Foreskin keratinocyte (primary cell): ENCODE measurements at places on chromosomes 4 and X.

DNA sequence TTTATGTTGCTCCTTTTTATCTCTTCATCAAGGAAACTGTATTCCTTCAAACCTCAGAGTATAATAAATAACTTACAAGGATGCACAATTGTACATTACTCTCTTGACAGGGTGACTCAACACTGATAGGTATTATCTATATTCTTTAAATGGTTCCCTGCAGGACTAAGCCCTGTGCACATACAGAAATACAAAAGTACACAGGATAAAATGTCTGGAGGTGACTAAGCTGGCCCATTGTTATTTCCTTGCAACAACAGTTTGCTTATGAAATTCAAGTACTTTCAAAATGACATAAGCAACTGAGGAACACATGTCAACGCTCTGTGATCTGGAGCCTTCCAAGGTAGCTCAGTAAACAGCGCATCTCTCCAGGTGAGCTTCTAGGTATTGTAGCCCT lies 83.8 kb upstream of the RPL34 start:
- peak; percentile 20 for DNase-seq

GRCh38 chr4:25884031-25884782 lies 21.4 kb upstream of the SEL1L3 start:
- DNase-seq = peak; percentile 51

DNA sequence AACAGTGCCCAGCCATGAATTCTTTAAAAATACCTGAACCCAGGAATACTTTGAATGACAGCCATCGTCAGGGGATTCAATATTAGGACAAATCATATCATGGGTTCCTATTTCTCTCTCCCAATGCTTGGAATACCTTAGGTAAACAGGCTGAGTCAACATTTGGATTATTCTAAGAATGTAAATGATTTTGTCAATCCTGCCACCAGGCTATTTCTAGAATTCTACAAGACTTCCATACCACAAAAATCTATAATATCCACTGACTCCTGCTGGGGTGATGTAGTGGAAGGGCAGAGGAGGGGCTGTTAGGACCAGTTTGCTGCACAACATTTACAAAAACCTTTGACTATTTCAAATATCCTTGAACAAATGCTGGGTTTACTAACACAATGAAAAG lies 65.2 kb downstream of the IGFBP7 start:
- DNase-seq = no peak

DNA sequence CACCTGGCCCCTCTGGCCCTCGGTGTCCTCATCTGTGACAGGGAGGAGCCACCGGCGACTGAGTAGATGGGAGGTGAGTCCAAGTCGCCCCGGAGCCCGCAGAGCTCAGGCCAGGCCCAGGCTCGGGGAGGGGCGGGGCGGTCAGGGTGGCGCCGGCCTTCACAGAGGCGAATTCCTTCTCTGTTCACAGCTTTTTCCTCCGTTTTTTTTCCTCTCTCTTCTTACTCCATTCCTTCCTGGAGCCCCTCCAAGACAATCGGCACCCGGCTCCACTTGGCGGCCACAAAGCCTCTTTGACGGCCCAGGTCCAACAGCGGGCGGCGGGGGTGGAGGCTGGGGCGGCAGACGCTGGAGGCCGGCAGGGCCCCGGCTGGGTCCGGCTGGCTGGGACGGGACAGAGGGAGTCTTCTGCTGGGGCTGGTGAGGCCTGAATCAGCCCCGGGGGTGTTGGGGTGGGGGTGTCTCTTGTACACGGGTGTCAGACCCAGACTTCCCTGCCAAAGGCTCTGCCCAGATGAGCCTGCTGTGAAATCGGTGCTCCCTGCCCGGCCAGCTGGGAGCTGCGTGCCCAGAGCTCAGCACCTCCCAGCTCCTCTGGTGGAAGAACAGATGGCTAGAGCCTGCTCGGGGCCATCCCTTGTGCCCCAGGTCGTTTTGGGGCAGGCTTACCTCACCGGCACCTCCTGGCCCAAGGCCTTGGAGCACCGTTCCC lies 22.6 kb downstream of the FGFRL1 start:
- no peak for DNase-seq

DNA sequence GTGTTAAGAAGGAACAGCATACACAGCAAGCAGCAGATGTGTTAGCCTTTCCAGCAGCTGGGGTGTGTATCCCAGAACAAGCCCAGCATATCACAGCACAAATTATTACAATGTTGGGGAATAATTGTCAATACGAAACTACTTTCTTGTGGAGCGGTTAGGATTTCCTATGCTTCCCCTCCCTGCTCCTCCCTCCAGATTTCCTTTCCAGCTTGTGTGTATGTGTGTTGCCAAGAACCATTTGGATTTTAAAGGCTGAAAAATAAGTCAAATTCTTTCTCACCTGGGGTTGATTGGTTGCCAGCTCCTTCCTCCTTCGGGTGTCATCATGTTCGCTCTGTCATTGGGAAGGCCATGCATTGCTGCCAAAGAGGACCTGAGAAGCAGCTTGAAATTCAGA lies 178.2 kb upstream of the FRMPD4 start:
- no peak for DNase-seq

DNA sequence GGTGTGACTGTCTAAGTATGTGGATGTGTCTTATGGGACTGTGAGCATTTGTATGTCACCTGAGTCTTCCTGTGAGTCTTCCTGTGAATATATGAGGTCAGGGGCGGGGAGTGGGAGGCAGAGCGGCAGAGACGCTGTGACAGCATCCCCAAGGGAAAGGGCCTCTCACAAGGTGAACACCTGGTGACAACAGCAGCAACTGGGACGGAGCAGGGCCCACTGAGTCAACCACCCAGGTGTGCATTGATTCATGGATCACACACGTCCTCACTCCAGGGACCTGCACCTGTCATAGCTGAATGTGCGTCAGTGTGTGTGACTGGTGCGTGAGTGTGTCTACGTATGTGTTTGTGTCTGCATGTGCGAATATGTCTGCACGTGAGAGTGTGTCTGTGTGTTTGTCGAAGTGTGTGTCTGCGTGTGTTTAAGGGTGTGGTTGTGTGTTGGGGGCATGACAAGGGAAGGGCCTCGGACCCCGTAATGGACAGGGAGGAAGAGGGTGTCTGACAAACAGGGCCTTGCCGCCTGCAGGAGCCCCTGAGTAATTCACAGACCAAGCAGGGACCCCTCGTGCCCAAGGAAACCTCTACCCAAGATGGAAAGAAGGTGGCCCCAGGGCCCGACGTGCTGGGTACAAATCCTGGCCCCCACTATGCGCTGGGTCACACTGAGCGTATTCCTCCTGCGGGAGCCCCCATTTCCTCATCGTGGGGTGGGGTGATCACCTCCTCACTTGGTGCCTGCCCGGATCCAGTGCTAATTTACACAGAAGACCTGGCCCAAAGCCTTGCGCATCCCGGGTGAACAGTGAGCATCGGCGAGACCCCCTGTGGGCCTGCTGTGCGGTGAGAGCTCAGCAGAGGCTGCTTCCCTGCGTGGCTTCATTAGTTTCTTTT lies 76.7 kb downstream of the ABLIM2 start:
- DNase-seq = no peak

- no peak for DNase-seq
Measured at GRCh38 chr4:122679946-122680345, 52.6 kb upstream of the BBS12 start.

GRCh38 chrX:110032534-110033147 lies 29.7 kb downstream of the TMEM164 start:
- no peak for DNase-seq

DNA sequence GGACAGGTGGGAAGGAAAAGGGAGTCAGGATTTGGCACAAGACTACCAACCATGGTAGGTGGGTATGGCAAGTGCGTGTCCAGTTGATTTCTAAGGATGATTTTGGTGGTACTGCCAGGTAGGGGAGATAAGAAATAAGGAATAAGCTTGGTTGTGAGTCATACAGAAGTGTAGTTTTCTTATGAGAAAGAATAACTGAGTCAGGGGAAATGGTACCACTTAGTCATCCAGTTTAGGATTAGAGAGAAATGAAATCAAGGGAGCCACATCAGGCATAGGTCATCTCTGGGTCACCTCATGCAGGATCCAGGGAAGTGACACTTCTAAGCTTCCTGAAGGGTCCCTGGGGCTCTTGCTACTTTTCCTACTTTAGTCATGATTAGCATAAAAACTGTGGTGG lies 107.1 kb upstream of the C1GALT1C1 start:
- DNase-seq = peak; percentile 39

- DNase-seq = peak; percentile 89
Measured at GRCh38 chr4:7964890-7965662, 25.4 kb upstream of the AFAP1 start.

- DNase-seq = no peak
Measured at GRCh38 chrX:150362599-150363481, at the start of gene MAMLD1. TSS of gene MAMLD1 (plus strand) at chrX:150363317. CDS start at chrX:150445517, 82,200 bp downstream.

- no peak for DNase-seq
Measured at GRCh38 chrX:17323397-17323796, 51.6 kb upstream of the NHS start.

GRCh38 chrX:39504850-39505259 lies 592.9 kb downstream of the BCOR start:
- no peak for DNase-seq

- DNase-seq = no peak
Measured at GRCh38 chr4:43224559-43224958, 332.0 kb downstream of the GRXCR1 start.

DNA sequence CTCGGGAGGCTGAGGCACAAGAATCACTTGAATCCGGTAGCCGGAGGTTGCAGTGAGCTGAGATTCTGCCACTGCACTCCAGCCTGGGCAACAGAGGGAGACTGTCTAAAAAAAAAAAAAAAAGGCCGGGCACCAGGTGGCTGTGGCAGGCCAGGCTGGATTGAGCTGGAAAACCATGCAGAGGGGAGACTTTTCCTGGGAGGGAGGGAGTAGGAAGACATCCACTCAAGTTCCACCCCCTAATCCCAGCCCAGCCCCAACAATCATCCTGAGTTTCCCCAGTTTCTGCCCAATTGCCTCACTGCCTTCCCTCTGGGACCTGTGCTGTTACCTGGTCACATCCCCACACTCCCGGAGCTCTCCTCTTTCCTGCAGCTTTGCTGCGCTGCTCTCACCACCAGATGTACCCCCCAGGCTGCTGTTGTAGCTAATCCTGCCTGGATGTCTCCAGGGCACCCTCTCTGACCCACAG lies 9.0 kb upstream of the TSPYL2 start:
- no peak for DNase-seq

DNA sequence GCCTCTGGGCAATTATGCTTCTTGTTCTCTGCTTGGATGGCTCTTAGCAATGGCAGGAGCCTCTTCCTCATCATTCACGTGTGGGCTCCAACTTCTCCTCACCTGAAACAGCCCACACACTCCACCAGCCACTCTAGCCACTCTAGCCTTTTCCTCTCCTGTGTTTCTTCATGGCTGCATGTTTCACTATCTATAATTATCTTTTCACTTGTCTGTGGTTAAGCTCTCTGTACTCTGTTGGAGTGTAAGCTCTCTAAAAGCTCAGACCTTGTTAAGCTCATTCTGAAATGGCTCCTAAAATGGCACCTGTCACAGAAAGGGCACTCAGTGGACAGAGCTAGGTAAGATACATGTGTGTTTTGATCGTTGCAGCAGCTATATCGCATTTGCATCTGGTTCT lies 80.0 kb downstream of the SH3KBP1 start:
- no peak for DNase-seq

DNA sequence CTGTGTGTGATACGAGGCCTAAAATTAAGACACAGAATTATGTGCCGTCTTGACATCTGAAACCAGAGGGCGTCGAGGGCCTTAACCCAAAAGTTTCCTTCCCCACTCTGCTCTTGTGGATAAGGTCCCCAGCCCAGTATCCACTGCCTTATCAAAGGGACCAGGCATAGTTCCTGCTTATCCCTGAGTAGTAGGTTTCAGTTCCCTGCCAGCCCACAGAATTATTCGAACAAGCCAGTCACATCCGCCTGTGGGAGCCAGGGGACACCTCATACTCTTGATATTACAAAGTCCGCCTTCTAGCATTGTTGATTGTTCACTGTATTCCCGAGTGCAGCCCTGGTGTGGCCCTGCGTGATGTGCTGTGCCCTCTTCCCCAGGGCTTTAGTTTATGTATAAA lies 5.4 kb upstream of the MMRN1 start:
- DNase-seq = no peak

GRCh38 chr4:153733751-153734448 lies 25.9 kb downstream of the RNF175 start:
- DNase-seq = no peak

DNA sequence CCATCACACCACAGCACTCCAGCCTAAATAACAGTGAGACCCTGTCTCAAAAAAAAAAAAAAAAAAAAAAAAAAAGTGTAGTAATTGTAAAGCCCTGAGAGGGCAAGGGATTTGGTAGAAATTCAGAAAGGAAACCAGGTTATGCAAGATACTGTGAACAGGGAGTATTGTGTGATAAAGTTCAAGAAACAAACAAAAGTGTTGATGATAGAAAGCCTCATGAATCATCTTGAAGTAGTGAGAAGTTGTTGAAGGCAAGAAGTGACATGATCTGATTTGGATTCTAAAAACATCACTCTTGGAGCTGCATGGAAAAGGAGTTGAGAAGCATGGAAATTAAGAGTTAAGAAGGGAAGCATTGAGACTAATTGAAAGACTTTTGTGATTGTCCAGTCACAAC lies 102.2 kb downstream of the RAP1GDS1 start:
- peak; percentile 42 for DNase-seq

DNA sequence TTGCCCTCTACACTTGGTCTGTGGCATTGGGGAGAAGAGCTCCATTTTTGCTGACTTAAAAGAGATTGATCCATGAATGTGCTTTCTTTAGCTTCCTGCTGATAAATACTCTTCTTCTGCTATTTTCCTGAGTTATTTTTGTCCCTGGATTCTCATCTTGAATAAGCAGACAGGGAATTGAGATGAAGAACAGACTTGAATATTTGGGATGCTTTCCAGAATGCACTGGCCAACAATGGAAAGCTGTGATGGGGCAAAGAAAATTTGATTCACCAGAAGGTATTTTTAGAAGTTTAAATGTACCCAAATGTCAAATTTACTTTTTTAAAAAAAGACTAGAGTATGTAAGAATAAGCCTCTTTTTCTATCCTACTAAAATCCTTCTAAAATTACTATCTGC lies 309.9 kb upstream of the PPP1R2C start:
- no peak for DNase-seq

DNA sequence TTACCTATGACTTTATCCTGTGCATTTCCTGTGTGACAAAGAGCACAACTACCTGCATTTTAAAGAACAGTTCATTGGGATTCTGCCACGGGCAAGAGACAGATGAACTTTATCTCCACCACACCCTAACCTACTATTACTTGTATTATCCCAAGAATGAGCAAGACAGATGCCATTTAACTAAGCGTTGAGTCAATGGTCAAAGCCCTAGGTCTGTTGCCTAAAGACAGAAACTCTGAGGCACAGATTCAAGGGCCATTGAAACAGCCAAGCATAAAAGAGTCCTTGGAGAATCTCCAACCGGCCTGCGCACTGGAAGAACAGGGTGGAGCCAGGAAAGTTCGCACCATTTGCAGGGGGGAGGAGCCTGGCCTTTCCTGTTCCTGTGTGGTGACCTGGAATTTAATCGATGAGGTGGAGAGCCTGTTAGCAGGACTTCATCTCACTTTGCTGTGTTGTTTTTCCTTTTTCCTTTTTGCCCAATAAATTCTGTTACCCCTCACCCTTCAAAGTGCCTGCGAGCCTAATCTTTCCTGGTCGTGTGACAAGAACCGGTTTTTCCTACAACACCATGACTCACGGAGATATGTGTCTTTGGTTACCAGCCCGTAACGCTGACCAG lies 146.4 kb upstream of the DIAPH2 start:
- no peak for DNase-seq
